ENCODE measurements at places on chromosomes 4 and X. TPM values are rescaled to one million over a fixed set of nuclear protein-coding genes. Genes with fewer than 3 reads are reported as not detected.
A peak's percentile ranks its signal among the peaks of the same experiment; 100 is the strongest.

HOPX gene
- total RNA-seq: not detected

- H3K27me3 ChIP-seq: peaks cover 12% of the 10 kb centered on the region
- no peaks in the 10 kb centered on the region for H3K4me1 ChIP-seq
- peak overlapping the region; percentile 90 for H3K4me3 ChIP-seq
- no peaks in the 10 kb centered on the region for H3K36me3 ChIP-seq
- peak; percentile 86 for DNase-seq
- H3K27ac ChIP-seq: peak overlapping the region; percentile 90
Observed at GRCh38 chr4:104490770-104491480, 3.8 kb downstream of the CXXC4 start.

ARAP2 gene
- total RNA-seq: 5.4 TPM

LONRF3 gene
- 2.5 TPM for total RNA-seq

DNA sequence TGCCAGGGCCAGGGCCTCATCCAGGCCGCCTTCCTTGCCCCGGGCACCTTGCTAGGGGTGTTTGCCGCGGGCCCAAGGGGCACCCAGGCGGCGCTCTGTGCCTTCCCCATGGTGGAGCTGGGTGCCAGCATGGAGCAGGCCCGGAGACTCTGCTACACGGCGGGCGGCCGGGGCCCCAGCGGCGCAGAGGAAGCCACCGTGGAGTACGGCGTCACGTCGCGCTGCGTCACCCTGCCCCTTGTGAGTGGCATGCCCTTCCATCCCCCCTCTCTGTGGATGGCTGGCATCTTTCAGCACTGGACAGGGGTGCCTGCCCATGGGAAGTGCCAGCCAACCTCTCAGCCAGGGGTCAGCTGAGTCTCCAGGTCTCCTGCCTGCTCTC lies 3.6 kb downstream of the PLXNB3 start:
- no peaks in the 10 kb centered on the region for H3K27me3 ChIP-seq
- DNase-seq: no peak
- no peak overlapping the region for H3K4me3 ChIP-seq
- H3K36me3 ChIP-seq: no peaks in the 10 kb centered on the region
- H3K4me1 ChIP-seq: no peaks in the 10 kb centered on the region
- no peak overlapping the region for H3K27ac ChIP-seq

GPRIN3 gene
- 2.4 TPM for total RNA-seq

DNA sequence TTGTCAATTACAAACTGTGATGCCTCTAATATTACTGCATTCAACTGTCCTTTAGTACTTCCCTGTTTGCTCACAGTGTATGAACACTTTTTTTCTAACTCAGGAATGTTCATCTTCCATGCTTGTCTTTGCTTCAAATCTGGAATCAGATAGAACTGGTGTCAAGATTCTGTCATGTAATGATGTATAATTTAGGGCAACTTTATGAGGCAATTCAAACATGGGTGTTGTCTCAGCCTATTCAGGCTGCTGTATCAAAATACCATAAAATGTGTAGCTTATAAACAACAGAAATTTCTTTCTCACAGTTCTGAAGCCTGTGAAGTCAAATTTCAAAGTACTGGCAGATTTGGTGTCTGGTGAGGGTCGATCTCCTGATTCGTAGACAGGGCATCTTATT lies 1012.9 kb downstream of the RAB28 start:
- H3K36me3 ChIP-seq: no peaks in the 10 kb centered on the region
- no peak for DNase-seq
- H3K27ac ChIP-seq: no peak overlapping the region
- H3K27me3 ChIP-seq: no peaks in the 10 kb centered on the region
- H3K4me1 ChIP-seq: no peaks in the 10 kb centered on the region
- H3K4me3 ChIP-seq: no peak overlapping the region

DNA sequence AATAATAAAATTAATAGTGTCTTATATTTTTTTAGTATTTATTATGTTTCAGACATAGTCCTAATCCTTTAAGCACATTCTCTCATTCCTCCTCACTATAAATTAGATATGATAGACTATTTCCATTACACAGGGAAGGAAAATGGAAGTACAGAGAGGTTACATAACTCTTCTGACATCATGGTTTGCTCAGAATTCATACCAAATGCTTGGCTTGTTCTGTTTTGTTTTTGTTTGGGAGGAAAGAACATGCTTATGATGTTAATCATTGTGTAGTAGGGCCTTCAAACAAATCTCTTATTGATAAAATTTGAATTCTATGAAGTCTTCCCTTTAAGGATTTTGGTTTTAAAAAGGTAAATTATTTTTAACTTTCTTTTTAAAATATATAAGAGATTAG lies 59.5 kb downstream of the RXFP1 start:
- H3K4me3 ChIP-seq: no peak overlapping the region
- no peaks in the 10 kb centered on the region for H3K4me1 ChIP-seq
- DNase-seq: no peak
- H3K27me3 ChIP-seq: no peaks in the 10 kb centered on the region

DNA sequence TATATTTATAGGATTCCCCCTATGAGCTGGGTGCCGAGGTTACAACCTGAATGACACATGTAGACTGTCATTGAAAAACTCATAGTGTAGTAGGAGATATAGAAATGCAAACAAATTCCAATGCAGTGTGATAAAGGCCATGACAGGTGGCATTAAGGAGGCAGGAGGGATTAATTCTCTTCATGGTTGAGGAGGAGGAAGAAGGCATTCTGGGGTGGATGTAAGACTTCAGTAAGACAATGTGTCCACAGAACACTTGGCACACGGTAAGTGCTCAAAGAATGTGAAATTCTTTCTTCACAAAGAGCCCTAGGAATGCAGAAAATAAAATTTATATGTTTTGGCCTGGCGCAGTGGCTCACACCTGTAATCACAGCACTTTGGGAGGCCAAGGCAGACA lies 136.5 kb downstream of the RBM47 start:
- no peak for DNase-seq
- H3K27me3 ChIP-seq: no peaks in the 10 kb centered on the region
- H3K4me3 ChIP-seq: no peak overlapping the region
- no peaks in the 10 kb centered on the region for H3K4me1 ChIP-seq

DNA sequence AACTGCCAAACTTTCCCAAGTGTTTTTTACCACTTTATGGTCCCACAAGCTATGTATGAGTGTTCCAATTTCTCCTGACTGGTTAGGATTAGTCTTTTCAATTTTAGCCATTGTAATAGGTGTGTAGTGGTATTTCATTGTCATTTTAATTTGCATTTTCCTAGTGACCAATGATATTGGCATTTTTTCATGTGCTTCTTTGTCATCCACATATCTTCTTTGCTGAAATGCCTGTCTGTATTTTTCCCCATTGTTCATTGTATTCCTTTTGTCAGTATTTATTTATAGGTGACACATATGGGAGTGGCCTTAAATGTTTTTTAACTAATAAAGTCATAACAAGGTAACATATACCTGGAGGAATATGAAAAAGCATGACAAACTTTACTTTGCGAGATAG lies 9.2 kb upstream of the UBE2D3 start:
- H3K27me3 ChIP-seq: no peaks in the 10 kb centered on the region
- H3K36me3 ChIP-seq: no peaks in the 10 kb centered on the region
- H3K4me3 ChIP-seq: no peak overlapping the region
- no peaks in the 10 kb centered on the region for H3K4me1 ChIP-seq

ARMCX1 gene
- total RNA-seq: 28.7 TPM

DNA sequence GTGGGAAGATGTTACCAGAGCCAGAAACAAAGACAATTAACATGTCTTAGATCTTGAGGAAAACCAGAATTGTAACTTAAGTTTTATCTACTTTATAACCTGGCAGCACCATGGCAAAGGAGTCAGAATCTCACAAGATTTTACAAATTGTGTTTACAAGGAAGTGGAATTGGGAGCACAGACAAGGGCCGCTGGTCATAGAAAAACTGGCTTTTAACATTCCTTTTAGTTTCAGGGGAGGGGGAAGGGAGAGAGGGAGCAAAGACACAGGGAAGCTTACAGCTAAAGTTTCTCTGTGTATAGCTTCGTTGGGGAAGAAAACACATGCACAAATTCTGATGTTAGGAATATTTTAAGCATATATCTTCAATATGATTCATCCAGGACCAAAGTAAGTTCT lies 10.3 kb upstream of the UGT2B11 start:
- no peak for DNase-seq
- H3K4me1 ChIP-seq: no peaks in the 10 kb centered on the region
- H3K36me3 ChIP-seq: no peaks in the 10 kb centered on the region
- H3K4me3 ChIP-seq: no peak overlapping the region

DNA sequence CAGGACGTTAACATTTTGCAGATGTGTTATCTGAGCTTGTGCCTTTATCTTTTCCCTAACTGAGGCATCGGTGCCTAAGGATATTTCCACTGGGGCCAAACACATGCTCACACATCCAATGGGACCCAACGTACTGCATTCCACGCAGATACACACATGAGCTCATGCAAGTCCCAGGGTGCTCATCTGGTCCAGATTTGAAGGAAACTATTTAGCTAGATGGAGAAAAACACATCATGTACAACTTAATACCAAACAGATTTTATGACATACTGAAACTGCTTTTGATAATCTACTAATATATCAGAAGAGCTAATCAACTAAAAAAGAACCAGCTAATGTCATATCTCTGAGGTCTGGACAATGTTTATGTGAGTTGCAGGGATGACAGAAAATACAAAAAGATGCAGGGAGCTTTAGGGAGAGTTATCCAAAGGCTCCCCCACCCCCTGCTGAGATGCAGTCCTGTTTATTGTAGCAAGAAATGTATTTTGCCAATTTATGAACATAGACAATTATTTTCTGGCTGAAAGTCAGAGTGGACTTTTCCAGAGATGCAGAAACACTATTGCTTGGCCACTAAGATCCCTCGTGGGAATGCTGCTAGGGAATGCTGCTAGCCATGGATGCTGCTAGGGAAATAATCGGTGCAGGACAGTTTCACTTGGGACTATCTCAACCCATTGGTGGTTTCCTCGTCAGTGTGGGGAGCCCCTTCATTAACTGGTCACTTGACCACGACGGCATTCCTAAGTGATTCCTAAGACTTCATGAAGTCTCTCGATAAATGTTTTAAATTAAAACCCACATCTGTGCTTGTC lies 172.8 kb downstream of the SMIM20 start:
- no peak overlapping the region for H3K4me3 ChIP-seq
- no peak for DNase-seq
- no peaks in the 10 kb centered on the region for H3K27me3 ChIP-seq
- no peaks in the 10 kb centered on the region for H3K4me1 ChIP-seq
- no peaks in the 10 kb centered on the region for H3K36me3 ChIP-seq
- H3K27ac ChIP-seq: no peak overlapping the region

GRCh38 chrX:33970028-33970967 lies 161.8 kb downstream of the FAM47A start:
- no peaks in the 10 kb centered on the region for H3K36me3 ChIP-seq
- H3K4me1 ChIP-seq: no peaks in the 10 kb centered on the region
- H3K27me3 ChIP-seq: no peaks in the 10 kb centered on the region
- no peak for DNase-seq

DNA sequence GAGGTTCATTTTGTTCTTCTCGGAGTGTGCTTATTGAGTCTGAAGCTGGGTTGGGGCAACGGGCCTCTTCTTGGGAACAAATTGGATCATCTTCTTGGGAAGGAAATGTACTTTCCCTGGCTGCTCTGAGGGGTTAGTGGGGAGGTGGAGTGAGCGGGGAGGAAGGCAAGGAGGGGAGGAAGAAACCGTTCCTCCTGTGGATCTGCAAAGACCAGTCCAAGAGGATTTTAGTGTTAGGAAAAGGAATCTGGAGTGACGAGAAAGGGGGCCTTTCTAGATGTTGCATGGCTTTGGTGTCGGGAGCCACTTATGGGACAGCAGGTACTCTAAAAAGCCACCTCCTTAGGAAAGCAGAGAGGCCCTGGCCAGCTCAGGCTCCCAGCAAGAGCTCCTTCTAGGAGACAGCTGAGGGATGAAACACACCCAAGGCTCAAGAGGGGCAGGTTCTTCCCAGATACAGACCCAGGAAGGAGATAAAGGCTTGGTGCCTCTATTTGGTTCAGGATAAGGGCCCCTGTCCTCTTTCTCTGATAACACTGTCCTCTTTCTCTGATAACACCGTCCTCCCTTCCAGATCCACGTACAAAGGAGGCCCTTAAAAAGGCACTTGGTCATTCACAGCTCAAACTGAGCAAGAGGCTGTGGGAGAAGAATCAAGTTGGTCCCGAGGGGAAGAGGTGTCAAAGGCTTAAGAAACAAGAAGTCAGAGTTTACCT lies 451 bp downstream of the SOD3 start:
- peaks cover 44% of the 10 kb centered on the region for H3K27me3 ChIP-seq
- H3K4me3 ChIP-seq: peak overlapping the region; percentile 69
- peaks cover 17% of the 10 kb centered on the region for H3K4me1 ChIP-seq
- no peaks in the 10 kb centered on the region for H3K36me3 ChIP-seq
- no peak for DNase-seq

- H3K4me3 ChIP-seq: peak overlapping the region; percentile 68
- no peaks in the 10 kb centered on the region for H3K36me3 ChIP-seq
- no peaks in the 10 kb centered on the region for H3K4me1 ChIP-seq
- DNase-seq: peak; percentile 87
- H3K27me3 ChIP-seq: peaks cover 9% of the 10 kb centered on the region
- H3K27ac ChIP-seq: no peak overlapping the region
Observed at GRCh38 chrX:37905436-37906147, 58.2 kb upstream of the DYNLT3 start.

DNA sequence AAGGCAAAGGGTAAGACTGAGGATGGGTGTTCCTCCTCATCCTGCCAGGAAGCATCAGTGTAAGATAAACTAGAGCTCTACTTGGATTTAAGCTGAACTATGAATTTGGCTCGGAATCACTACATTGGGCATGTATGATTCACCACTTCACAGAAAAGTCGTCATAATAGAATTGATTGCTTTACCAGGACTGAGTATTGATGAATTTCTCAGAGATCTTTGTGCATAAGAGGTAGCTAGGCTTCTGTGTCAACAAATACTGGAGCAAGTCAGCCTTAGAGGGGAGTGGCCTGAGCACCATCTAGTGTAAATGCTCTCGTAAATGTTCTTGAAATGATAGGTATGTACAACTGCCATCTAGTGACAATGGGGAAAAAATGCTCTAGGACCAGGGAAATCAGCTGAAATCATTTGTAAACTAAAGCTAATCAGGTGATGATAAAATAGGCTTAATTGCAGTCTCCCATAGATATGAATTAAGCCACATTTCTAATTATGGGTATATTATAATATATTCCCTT lies 309.5 kb upstream of the FMR1 start:
- H3K27me3 ChIP-seq: peaks cover 13% of the 10 kb centered on the region
- no peaks in the 10 kb centered on the region for H3K4me1 ChIP-seq
- H3K27ac ChIP-seq: no peak overlapping the region
- no peak overlapping the region for H3K4me3 ChIP-seq
- no peak for DNase-seq
- no peaks in the 10 kb centered on the region for H3K36me3 ChIP-seq

Data from endodermal cell (in vitro differentiated cells).